ENCODE measurements at places on chromosomes 6 and 20.

GRCh38 chr20:6006603-6006949, 47.3 kb downstream of the LRRN4 start:
- DNase-seq, result no peak

- DNase-seq, result no peak
These were observed at the start of gene FOXC1 for GRCh38 chr6:1609648-1610496. TSS of gene FOXC1 (plus strand) at chr6:1609915. CDS start at chr6:1610446, 531 bp downstream.

GRCh38 chr6:167479301-167479700, 154.4 kb downstream of the TTLL2 start:
- no peak for DNase-seq

- DNase-seq, result no peak
These were observed 323.8 kb upstream of the JARID2 start for GRCh38 chr6:14921878-14922671.

GRCh38 chr6:6543181-6543879, 45.2 kb upstream of the LY86 start:
- no peak for DNase-seq

DNA sequence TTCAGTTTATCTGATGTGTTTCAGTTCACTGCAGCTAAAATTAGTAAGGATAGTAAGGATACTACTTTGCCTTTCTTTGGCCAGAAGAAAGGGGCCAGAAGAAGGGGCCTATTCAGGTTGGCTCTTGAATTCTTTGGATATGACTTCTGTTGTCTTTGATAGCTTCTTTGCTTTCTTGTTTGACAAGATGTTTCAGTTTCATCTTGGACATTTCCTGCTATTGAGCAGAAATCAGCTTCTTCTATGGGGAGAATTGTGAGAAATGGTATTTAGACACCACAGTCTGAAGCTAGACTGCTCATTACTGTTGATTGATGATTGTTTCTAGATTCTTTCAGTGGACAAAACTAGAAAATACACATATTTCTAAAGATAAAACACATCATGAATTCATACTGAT, 23.2 kb downstream of the L3MBTL3 start:
- DNase-seq, result no peak

- no peak for DNase-seq
These were observed 10.9 kb upstream of the NCOA3 start for GRCh38 chr20:47490795-47491194.

DNA sequence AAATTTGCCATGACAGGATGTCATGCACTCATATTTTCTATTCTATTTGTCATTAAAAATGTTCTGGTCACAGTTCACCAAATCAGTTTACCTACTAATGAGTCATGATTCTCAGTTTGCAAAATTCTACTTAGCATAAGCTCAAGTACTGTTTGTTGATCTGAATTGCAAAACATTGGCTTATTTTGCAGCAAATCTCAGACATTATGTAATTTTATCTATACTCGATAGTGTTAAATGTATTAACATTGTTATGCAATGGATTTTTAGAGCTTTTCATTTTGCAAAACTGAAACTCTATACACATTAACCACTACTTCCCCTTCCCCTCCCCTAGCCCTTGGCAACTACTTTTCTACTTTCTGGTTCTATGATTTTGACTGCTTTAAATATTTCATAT, 213.8 kb upstream of the ZFP64 start:
- peak; percentile 62 for DNase-seq

GRCh38 chr6:1280666-1281300, 31.1 kb upstream of the FOXQ1 start:
- DNase-seq, result no peak

DNA sequence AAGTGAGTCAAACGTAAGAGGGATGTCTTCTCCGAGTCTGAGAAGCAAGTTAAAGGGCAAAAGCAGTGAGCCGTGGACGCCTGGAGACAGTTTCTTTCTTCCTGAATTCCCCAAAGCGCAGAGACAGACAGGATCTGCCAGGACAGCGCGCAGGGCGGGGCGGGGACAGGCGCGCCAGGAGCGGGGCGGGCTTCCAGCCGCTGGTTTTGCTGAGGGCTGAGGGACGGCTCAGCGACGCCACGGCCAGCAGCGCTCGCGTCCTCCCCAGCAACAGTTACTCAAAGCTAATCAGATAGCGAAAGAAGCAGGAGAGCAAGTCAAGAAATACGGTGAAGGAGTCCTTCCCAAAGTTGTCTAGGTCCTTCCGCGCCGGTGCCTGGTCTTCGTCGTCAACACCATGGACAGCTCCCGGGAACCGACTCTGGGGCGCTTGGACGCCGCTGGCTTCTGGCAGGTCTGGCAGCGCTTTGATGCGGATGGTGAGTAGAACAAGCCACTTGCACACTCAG, at the start of gene SCGN:
Gene SCGN, plus strand, starts transcription at position 209 of the 509 bp plus-strand sequence. Its CDS starts 189 bp downstream, at position 398.
- peak; percentile 28 for DNase-seq

GRCh38 chr6:373031-373430, 18.5 kb upstream of the IRF4 start:
- no peak for DNase-seq

DNA sequence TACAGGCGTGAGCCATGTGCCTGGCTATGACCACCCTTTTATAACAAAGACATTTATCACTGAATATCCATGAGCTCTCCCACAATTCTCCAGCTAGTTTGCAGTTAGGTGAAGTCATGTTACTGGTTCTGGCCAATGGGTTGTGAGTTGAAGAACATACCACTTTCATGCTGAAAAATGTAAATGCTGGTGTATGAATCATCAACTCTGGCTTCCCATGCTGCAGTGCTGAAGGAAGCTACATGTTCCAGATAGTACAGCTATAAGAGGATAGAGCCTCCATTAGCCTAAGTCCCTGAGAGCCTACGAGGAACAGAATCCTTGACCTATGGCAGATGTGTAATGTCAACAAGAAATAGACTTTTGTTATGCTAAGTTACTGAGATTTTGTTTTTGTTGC, 180.4 kb downstream of the BTBD9 start:
- no peak for DNase-seq
